Stimulated activated CD8-positive, alpha-beta memory T cell treated with anti-CD3 and anti-CD28 coated beads, Interleukin-4, amount 100 ng/mL, for 1 hour (primary cell): ENCODE measurements at places on chromosomes 6 and 20.

- DNase-seq: no peak
These were observed 128.0 kb upstream of the SASH1 start for GRCh38 chr6:148214667-148215066.

GRCh38 chr6:143992285-143992684 is 15.8 kb downstream of the PLAGL1 start:
- no peak for DNase-seq

GRCh38 chr6:116251568-116252384 is 2.1 kb downstream of the TSPYL4 start:
- DNase-seq: no peak

GRCh38 chr6:162363757-162364156 is 363.8 kb downstream of the PRKN start:
- no peak for DNase-seq

DNA sequence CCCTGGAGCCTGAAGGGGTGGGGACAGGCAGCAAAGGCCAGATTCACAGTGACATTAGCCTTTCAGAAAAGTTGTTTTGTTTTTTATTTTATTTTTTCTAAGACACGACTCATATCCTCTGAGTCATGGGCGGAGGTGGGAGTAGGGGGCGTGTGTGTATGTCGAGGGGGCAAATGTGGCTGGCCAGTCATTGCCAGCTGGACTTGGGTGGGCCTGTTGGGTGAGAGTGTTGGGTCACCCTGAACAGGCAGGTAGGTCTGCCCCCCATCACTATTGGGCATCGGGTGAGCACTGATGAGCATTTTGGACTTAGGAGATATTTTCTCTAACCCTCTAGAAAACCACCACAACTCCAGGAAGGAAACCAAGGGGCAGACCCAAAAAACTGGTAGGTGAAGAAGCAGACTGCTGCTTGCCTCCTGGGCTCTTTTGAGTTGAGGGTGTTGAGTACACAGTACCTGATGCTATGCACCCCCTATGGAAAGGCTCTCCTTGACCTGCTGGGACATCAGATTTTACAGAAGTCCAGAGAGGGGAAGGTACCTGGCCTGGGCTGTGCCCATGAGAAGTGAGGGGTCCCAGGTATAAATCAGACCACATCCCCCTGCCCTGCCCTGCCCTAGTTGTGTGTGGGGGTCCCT is 5.6 kb downstream of the SMIM29 start:
- no peak for DNase-seq

GRCh38 chr6:117206944-117207687 is 58.2 kb upstream of the VGLL2 start:
- DNase-seq: no peak

DNA sequence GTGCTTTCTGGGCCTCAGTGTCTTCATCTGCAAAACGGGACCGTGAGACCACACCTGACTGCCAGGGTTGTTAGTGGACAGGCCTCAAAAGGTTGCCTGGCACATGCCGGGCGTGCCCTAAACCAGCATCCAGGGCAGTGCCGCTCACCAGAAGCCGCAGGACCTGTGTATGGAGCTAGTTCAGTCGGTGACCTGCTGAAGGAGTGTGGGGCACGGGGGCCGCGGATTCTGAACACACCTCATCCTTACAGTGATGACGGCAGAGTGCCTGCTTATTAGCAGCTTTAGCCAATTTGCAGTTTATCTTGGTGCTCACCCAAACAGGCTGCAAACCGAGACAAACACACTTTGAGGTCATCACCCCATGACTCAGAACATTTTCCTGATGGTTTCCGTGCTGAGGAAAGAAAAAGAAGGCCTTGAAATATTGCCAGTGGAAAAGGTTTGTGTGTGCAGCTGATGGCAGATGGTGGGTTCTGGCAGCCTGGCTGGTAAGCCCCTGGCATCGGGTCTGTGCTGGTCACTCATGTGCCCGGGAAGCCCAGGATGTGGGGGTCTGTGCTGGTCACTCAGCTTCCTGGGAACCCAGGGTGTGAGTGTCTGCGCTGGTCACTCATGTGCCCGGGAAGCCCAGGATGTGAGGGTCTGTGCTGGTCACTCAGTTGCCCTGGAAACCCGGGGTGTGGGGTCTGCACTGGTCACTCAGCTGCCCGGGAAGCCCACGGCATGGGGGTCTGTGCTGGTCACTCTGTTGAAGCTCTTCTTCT is 153.8 kb downstream of the ERMARD start:
- no peak for DNase-seq

DNA sequence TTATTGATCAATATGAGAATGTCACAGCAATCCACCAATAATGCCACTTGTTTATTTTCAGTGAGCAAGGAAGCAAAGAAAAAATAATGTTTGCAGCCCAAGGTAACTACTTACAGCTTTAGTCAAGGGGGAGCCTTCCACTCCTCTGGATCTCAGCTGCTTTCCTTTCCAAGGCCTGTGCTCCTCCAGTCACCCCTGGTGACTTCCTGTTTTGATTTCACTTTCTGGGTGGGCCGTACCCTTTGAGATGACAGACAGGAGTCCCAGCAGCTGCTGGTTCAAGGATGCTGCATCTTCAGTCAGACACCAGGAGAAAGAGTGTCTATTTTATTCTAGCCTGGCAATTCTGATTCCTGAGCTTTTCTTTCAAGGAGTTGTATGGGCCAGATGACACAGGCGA is 5.6 kb upstream of the VNN2 start:
- DNase-seq: no peak

GRCh38 chr20:47137231-47137870 is 219.1 kb downstream of the ZMYND8 start:
- no peak for DNase-seq

GRCh38 chr20:36439040-36439730 is 102.1 kb upstream of the MYL9 start:
- DNase-seq: peak; percentile 41

- DNase-seq: no peak
These were observed 475.2 kb upstream of the MARCKS start for GRCh38 chr6:113381959-113382358.

DNA sequence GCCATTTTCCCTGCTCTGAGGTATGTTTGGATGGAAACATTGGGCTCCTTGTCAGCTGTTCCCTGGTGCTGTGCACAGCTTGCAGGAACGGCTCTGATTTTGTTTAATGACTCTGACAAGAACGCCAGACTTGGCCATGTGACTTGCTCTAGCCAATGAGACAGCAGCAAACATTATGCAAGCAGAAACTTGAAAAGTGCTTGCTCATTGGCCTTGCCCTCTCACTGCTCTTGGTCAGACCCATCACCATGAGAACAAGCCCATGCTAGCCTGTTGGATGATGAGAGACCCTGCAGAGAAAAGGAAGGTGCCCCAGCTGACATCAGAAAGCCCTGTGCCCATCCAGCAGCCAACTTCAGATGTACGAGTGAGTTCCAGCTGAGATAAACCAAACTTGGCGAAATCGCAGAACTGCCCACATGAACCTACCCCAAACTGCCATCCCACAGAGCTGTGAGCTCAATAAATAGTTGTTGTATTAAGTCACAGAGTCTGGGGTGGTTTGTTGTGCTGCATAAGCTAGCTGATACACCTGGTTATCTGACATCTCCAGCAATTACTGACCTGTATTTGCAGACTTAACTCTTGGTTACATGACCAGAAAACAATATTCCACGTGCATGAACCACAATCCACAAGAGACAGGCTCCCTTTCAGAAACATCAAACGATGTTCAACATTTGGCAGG is 96.9 kb downstream of the JPH2 start:
- no peak for DNase-seq

GRCh38 chr6:111231090-111231459 is 143.8 kb downstream of the SLC16A10 start:
- DNase-seq: no peak

DNA sequence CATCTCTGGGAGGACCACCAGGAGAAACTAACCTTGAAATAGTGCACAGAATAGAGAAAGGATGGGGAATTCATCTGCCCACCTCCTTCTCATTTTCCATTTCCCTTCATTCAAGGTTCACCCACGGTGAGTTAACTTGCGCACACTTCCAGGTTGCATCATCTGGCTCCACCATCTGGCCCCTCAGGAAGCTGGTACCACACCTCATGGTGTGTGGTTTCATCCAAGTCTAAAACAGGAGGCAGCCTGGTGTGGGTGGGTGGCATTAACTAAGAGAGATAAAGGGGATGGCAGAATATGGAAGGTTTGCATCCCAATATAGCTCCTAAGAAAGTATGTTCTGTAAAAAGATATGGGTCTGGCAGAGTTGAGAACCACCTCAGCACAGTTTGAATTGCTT is 3.8 kb downstream of the ZNF334 start:
- no peak for DNase-seq

GRCh38 chr6:117275205-117275604 is 9.8 kb downstream of the VGLL2 start:
- no peak for DNase-seq

- no peak for DNase-seq
These were observed 486.5 kb downstream of the RFPL4B start for GRCh38 chr6:112833581-112834131.

- DNase-seq: no peak
These were observed 21.9 kb upstream of the SGK2 start for GRCh38 chr20:43536817-43537440.

GRCh38 chr20:15848995-15849610 is 724.1 kb downstream of the KIF16B start:
- no peak for DNase-seq

DNA sequence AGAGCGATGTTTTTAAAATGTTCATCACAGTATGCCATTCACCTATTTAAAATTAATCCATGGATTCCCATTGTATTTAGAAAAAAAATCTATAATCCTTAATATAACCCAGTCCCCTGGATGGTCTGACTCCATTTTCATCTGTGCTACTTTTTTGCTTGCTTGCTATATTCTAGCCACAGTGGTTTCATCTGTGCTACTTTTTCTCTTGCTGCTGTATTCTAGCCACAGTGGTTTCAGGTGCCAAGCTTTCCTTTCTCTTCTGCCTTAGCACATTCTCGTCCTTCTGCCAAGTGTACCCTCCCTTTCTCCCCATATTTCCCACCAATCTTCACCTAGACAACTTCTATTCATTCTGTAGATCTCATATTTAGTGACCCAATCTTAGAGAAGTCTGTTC is 33.3 kb upstream of the SOX4 start:
- DNase-seq: no peak

DNA sequence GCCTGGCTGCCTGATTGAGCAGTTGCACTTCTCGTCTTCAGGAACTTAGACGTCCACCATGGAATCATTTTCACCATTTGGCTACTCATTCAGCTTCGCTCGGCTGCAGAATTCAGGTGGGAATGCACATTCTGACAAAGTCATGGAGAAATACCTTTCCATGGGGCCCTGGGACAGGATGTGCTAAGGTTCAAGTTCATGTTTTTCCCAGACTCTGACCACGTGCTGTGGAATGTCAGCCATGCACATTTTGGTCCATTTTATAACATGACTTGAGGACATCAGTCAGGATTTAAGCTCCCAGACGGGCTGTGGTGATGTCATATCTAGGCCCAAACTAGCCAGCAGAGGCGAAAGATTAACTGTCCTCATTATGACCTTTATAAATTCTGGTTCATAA is 205.3 kb downstream of the TBXT start:
- no peak for DNase-seq

DNA sequence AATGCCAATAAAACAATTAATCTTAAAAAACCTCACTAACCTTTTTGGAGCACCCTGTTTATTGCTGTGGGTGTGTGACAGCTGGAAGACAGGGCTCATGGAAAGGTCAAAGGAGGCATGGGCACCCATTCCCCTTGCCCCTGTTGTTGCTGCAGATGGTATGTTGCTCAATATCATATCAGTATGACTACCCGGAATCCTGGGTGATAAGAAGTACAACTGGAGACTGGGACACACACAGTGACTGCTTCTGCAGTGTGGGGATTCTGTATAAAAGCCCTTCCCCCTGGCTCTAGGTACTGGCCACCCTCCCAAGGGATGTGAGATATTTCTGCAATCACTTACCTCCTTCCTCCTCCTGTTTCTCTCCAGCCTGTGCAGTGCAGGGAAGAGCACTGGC is 47.3 kb upstream of the IL20RA start:
- DNase-seq: no peak

DNA sequence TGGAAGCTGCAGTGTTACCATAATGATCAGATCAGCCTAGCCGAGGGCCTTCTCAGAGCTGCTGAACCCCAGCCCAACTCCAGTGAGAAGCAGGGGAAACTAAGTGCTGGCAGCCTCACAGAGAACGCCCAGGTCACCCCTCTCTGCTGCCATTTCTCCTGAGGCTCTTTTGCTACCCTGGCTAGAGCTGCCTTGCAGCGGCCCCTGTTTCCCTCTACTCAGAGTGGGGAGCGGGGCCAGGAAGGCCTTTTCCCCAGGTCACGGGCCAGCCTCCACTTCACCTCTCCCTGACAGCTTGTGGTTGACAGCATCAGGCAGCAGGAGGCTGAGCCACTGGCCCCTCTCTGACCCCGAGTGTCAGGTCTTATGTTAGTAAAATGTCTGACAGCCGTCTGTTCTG is 22.7 kb downstream of the ACTR5 start:
- DNase-seq: no peak

DNA sequence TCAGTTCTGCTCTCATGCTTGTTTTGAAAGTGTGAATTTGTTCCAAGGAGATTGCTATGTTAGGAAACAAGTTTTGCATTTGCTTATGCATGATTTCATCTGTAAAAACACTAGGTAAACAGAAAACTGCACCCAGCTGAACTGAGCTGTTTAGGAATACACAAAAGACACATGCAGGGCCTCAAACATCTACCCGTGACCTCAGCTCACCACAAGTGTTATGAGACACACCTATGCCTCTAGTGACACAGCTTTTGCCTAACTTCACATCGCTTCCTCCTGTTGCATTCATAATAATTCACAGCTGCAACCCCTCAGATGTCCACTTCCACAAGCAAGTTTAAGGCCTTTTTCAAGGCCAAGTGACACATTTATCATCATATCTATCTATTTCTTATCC is 98.0 kb upstream of the SLC24A3 start:
- no peak for DNase-seq

- no peak for DNase-seq
These were observed 183.4 kb upstream of the SULF2 start for GRCh38 chr20:47968541-47969310.

DNA sequence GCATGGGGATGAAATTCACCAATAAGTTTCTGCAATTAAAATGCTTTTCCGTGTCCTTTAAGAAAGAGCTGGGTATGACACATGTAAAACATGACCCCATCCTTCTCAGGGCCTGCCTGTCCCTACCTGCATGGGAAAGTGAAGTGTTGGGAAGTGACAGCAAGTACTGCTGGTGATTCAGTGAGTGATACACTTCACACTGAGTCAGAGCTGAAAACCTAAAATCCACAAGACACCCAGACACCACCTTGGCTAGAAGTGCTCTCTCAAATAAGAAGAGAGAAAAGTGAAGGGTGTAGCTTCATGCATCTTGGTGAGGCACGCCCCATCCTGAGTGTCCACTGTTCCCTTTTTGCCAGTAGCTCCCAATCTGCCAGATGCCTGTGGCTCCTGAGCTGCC is 3.3 kb downstream of the RAB22A start:
- DNase-seq: no peak
